Kidney capillary endothelial cell (primary cell): ENCODE measurements at places on chromosomes 4 and X.
A peak's percentile ranks its signal among the peaks of the same experiment; 100 is the strongest.

- no peak for DNase-seq
Observed at GRCh38 chr4:970046-970745, 3.2 kb downstream of the DGKQ start.

DNA sequence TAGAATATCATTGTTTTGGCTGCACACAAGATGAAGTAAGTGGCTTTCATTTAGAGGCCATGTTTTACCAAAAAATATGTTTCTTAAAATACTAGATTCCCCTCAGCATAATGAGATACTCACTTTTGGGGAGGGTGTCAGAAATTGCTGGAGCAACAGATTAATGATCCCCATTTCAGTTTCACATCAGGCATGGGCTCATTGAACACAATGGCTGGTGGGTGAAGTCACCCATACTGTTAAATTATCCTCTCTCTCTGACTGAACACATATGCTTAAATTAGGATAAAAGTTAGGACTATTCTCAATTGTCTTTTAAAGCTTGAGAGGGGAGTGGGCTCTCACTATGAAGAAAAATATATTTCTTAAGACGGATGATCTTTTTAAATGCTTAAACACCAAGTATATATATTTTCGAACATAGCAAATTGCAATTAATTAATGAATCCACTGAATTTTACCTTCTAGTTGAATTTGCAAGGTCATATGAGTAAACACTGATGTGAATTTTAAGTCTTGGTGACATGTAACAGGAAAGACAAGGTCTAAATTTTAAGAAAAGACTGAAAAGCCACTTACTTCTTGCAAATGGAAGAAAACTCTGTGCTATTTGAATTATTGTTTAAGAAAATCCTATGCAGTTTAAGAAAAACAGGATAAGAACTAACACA, 2.5 kb downstream of the GPM6A start:
- DNase-seq, result no peak

DNA sequence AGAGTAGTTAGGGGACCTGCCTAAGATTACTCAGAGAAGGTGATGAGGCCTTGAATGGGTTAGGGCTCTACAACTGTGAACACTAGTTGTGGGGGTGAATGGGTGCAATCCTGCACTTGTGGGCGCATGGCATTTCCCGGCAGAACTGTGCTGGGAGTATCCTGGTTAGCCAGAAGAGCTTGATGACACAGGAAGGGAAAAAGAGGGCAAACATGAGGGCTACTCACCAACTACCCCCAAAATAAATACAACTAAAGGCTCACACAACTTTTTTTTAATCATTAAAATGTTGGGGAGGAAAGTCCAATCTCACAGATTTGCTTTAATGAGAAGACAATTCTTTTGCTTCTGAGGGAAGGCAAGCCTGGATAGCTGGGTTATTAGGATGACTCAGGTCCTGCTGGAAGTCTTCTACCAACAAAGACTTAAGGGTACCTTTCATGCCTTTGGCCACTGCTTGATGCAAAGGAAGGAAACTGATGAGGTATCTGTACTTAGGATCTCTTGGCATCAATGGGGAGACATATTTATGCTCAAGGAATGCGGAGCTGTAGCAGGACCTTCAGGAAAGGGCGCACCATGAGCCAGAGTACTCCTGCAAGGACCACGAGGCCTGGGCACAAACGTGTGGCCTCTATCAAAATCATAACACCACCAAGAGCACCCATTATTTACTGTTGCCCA, 2.6 kb downstream of the PHKA2 start:
- no peak for DNase-seq

DNA sequence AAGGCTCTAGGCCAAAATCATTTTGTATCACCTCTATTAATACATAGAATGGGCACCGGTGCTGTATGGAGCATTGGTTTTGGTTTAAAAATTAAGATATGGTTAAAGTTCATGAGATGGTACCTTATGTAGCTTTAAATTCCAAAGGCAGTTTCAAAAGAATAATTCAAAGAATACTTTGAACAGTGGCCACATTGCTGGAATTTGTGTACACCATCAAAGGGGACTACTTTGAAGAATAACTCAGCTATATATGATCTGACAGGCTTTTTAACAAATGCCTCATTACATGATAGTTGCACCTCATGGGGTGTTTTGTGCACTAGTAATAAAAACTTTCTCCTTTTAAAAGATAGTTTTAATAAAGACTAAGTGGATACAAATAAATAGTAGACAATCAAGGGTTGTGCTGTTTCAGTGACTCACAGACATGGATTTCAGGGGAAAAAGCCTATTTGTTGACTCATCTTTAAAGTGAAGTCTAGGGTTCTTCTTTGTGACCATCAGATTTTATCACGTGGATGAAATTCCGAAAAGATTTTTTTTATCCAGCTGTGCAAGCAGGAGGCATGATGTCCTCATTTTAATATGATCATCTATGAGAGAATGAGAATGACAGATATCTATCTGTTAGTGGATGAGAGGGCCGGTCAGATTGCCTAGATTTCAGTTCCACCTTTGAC, 12.8 kb downstream of the MTM1 start:
- peak; percentile 22 for DNase-seq

DNA sequence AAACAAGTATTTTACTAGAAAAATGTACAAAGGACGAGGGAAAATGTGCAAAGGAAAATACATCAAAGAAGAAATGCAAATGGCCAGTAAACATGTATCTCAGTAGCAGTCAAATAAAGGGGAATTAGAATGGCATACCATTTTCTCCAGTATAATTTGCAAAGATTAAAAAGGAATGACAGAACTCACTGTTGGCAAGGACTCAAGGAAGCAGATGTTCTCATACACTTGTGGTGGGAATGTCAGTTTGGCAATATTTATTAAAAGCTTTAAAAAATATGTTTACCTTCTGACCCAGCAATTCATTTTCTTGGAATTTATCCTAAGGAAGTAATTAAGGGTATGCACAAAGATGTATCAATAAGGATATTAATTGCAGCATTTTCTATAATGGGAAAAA, 7.6 kb downstream of the CLCN5 start:
- DNase-seq, result no peak

- DNase-seq, result no peak
Observed at GRCh38 chrX:68829582-68830418, 979 bp downstream of the EFNB1 start.
